ENCODE measurements at places on chromosomes 16 and 17.
A peak's percentile ranks its signal among the peaks of the same experiment; 100 is the strongest.

GRCh38 chr17:66302761-66303626 is 581 bp downstream of the PRKCA start:
- DNase-seq: no peak

DNA sequence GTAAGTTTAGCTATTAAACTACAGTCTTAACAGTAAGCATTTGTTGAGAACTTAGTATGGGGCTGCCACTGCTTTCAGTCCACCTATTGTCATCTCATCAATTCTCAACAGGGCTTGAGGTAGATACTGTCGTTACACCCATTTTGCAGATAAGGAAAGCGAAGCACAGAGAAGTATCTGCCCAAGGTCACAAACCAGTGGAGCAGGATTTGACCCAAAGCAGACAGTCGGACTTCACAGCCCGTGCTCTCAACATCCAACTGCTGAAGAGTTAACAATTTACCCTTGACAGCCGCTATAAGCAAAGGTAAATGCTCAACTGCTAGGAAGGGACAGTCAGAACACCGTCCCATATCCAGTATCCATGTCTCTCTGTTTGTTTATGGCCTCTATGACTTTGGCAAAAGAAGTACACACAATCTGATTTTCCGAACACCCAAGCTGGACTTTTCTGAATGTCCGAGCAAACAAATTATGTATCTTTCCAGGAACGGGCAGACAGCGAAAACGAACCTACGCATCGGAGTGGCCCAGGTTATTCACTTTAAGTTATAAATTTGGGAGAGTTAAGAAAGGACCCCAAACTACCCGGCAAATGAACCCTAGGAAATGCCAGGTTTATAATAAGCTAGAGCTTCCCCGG is 1.2 kb downstream of the SIAH1 start:
- DNase-seq: no peak

GRCh38 chr17:29007860-29008455 is 2.1 kb upstream of the SEZ6 start:
- DNase-seq: peak; percentile 27

GRCh38 chr16:84495506-84495905 is 9.0 kb downstream of the MEAK7 start:
- DNase-seq: no peak

- DNase-seq: no peak
These were observed 226.0 kb downstream of the SNX29 start for GRCh38 chr16:12202486-12202885.

DNA sequence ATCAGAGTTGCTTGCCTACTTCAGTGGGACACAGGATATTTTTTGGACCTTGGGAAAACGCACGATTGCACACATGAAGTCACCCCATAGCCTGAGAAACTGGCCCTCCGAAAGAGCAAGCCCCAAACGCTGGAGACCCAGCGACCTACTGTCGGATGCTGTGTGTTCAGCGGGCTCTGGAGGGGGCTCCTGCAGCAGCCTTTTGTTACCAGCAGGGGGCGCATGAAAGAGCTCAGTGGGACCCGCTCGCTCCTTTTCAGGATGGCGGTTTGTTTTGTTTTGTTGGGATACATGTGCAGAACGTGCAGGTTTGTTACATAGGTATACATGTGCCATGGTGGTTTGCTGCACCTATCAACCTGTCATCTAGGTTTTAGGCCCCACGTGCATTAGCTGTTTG is 28.4 kb downstream of the MYH3 start:
- DNase-seq: no peak

- DNase-seq: peak; percentile 9
These were observed 43.2 kb downstream of the RPH3AL start for GRCh38 chr17:309361-309888.

DNA sequence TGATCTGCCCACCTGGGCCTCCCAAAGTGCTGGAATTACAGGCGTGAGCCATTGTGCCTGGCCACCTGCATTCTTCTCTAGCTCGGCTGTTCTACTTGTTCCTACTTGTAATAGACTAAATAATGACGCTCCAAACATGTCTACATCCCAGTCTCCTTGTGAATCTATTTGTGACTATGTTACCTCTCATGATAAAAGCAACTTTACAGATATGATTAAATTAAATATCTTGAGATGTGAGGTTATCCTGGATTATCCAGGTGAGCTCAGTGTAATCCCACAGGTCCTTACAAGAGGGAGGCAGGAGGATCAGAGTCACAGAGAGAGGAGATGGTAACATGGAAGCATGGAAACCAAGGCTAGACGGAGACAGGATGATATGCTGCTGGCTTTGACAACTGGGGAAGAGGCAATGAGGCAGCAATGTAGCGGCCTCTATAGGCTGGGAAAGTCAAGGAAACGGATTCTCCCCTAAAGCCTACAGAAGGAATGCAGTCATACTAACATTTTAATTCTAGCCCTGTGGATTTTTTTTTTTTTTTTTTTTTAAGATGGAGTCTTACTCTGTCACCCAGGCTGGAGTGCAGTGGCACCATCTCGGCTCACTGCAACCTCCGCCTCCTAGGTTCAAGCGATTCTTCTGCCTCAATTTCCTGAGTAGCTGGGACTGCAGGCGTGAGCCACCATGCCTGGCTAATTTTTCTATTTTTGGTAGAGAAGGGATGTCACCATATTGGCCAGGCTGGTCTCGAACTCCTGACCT is 5.0 kb upstream of the LASP1 start:
- DNase-seq: peak; percentile 69

GRCh38 chr17:81419886-81420768 is 24.9 kb downstream of the BAHCC1 start:
- DNase-seq: no peak

DNA sequence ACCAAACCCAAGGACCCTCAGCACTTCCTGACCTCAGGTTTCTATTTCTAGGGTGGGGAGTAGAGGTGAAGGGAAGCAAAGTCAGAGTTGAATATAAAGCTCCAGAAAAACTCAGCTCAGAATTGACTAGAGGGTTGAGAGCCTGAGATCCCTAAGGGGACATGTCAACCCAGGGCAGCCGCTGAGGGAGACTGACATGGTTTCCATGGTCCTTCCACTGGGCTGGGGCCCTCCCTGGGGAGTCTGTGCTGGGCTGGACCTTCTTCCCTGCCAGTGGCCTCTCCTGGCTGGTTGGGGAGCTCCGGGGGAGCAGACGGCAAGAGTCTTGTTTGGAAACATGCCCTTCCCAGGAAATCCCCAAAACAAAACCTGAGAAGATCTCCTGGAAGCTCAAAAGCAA is 121.3 kb downstream of the METRNL start:
- DNase-seq: no peak

- DNase-seq: no peak
These were observed 120.2 kb downstream of the RAP1GAP2 start for GRCh38 chr17:2916461-2916860.

DNA sequence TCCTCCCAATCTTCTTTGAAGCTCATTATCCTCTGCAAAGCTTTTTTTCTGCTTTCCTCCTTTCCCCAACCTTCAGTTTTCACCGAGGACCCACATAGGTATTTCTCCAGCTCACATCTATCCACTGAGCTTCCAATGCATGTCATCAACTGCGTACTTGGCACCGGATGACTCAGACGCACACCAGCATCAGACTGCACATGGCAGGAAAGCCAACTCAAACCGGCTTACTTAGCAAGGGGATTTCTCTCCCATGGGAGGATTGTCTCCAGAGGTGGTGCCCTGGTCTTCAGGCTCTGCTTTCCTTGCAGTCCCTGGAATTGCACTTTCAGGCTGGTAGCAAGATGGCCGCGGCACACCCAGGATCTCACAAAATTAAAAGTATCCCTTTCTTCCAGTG is 1.7 kb upstream of the AKTIP start:
- DNase-seq: peak; percentile 79

GRCh38 chr16:89437251-89437987 is 52.9 kb downstream of the ANKRD11 start:
- DNase-seq: no peak

DNA sequence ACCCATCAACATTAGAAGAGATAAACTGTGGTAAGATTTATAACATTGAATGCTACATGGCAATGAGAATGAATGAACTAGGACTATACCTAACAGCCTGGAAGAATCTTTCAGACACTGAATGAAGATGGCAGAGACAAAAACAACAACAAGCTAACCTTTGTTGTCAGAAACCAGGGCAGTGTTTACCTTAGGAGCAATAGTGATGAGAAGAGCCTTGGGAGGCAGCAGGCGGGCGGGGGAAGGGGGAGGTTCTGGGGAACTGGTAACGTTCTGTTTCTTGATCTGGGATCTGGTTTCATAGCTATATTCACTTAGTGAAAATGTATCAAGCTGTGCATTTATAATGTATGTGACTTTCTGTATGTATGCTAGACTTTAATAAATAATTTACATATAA is 139.0 kb upstream of the TNRC6C start:
- no peak for DNase-seq

DNA sequence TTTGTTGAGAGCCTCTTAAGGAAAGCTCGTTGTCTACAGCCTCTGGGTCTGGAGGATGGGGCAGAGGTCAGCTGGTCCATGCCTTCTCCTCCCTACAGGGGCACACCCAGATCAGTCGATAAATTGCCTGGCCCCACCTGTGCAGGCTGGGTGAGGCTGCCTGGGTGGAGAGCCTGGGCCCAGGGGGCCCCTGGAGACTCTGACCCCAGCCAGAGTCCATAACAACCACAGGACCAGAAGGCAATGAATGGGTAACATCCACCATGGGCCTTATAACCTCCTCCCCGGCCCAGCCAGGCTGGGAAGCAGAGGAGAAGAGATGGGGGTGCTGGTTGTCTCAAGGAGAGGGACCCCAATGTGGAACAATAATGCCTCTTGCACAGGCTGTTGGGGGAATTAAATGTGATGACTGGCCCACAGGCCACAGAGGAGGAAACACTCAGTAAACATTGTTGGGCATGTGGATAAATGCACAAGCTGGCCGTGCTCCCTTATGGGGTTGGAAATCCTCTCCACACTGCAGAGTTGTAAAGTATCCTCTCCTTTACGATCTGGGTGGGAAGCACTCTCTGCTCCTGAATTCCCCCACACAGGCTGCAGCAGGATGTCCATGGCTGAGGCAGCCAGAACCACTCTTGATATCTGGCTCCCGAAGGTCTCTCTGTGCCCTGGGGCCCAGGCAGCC is 56.7 kb upstream of the TOB1 start:
- DNase-seq: no peak

DNA sequence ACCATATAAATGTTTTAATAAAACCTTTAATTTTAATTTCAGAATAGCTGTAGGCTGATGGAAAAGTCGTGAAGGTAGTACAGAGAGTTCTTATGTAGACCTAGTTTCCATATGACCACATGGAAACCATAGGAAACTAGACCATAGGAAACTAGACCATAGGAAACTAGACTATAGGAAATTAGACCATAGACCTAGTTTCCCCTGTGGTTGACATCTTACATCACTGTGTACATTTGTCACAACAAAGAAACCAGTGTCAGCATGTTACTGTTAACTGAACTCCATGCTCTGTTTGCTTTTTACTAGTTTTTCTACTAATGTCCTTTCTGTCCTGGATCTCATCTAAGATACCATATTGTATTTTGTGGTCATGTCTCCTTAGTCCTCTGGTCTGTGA is 14.6 kb downstream of the NUDT7 start:
- no peak for DNase-seq

DNA sequence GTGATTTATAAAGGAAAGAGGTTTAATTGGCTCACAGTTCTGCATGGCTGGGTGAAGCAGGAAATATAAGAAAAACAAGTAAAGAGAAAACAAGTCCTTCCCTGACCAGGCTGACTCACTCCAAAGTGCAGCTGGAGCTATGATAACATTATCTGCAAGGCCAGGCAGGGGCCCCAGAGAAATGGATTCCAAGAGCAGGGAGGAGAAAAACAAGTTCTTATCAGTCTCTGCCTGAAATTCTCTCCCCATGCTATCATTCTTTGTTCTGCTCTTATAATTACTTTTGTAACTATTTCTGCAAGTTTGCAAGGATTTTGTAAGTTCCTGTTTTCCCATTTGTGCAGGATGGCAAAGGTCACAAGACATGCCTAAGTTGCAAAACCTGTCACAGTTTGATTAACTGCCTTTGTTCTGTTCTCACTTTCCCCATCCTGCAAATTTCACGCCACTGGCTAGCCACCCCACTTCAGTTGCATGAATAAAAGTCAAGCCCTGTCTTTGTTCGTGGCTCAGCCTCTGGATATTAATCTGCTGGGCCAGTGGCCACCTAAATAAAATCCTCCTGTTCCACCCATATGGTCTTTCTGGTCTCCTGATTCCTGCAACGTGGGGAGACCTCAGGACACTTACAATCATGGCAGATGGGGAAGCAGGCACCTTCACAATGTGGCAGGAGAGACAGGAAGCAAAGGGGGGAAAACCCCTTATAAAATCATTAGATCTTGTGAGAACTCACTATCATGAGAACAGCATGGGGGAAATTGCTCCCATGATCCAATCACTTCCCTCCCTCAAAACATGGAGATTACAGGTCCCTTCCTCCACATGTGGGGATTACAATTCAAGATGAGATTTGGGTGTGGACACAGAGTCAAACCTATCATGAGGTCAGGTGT is 13.1 kb downstream of the ABCA9 start:
- peak; percentile 91 for DNase-seq

- peak; percentile 72 for DNase-seq
These were observed 510.6 kb downstream of the CDH13 start for GRCh38 chr16:83137326-83137781.

- no peak for DNase-seq
These were observed 15.6 kb downstream of the DEF8 start for GRCh38 chr16:89964201-89964600.

DNA sequence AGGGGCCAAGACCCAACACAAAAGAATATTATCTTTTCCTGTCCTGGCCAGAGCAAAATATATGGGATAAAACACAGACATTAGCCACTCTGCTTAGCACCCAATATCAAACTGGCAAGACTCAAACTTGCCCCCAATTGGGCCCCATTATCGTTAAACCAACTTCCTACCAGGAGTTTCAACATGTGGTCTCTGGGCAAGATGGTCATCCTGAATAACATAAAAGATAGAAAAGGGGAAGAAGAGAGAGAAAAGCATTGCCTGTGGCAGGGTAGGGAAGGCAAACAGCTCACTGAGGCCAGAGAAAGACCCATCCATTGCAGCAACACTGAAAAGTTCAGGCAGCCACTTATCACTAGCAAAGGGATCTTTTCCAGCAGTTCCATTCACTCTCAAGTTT is 502.1 kb downstream of the KIF2B start:
- DNase-seq: no peak

Measured in iris pigment epithelial cell (primary cell).